T-helper 2 cell (primary cell): ENCODE measurements at places on chromosomes 4 and X.

- no peak for DNase-seq
Measured at GRCh38 chr4:114108869-114109268, 129.4 kb upstream of the ARSJ start.

DNA sequence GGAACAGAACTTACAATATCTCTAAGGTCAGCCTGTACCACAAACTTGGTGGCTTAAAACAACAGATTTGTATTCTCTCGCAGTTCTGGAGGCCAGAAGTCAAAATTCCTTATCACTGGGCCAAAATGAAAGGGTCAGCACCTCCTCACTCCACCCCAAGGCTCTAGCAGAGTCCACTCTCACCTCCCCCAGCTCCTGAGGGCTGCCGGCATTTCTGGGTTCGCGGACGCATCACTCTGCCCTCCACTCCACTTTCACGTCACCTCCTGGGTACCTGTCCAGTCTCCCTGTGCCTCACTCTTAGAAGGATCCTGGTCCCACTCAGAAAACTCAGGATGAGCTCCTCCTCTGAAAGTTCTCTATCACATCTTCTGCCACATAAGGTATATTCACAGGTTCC is 34.6 kb downstream of the JAKMIP1 start:
- no peak for DNase-seq

GRCh38 chr4:6915041-6916005 is 5.7 kb downstream of the TBC1D14 start:
- no peak for DNase-seq

- DNase-seq: no peak
Measured at GRCh38 chrX:8273451-8273895, 102.4 kb upstream of the VCX2 start.

- no peak for DNase-seq
Measured at GRCh38 chrX:134669378-134670098, 11.3 kb upstream of the PLAC1 start.

- no peak for DNase-seq
Measured at GRCh38 chr4:38677441-38677840, 13.4 kb downstream of the KLF3 start.

DNA sequence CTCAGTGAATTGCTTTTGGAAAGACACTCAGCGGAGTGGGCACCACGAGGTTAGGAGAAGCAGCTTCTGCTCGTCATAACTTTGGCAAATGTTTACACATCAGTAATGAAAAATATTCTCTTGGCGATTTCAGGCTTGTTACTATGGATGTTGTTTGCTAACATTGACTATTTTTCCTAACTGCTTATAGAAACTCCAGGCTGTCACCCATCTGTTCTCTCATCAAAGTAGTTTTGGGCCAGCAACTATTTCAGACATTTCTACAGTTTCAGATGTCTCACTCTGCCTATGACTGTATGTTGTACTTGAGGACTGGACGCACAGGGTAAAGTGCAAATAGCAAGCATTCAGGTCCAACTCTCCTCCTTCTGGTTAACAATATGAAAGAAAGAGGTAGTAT is 346.7 kb downstream of the TRIML1 start:
- no peak for DNase-seq
